ENCODE measurements at places on chromosomes 12 and 14.
A peak's percentile ranks its signal among the peaks of the same experiment; 100 is the strongest.

GRCh38 chr12:54201001-54201794 lies 12.4 kb upstream of the SMUG1 start:
- DNase-seq = peak; percentile 82

GRCh38 chr14:99026471-99026870 lies 245.5 kb downstream of the BCL11B start:
- DNase-seq = peak; percentile 4

GRCh38 chr14:25389948-25390347 lies 340.0 kb upstream of the STXBP6 start:
- DNase-seq = no peak

GRCh38 chr14:77243853-77244252 lies 27.2 kb downstream of the NGB start:
- no peak for DNase-seq

DNA sequence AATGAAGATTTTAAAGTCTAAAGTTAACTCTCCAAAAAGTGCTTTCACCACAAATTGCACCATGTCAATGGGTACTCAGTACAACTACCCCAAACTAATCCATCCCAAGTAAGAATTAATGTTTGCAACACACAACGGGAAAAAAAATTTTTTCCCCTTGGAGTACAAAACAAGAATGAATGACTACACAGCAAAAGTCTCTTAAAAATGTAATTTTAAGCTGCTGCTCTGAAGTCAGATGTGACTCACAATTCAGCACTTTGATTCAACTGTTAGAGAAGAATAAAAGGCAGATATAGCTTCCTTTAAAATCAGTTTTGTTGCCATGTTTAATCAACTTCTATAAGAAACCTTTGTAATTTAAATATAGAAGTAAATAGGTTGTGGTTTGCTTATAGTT lies 42.5 kb upstream of the VPS33A start:
- peak; percentile 65 for DNase-seq

DNA sequence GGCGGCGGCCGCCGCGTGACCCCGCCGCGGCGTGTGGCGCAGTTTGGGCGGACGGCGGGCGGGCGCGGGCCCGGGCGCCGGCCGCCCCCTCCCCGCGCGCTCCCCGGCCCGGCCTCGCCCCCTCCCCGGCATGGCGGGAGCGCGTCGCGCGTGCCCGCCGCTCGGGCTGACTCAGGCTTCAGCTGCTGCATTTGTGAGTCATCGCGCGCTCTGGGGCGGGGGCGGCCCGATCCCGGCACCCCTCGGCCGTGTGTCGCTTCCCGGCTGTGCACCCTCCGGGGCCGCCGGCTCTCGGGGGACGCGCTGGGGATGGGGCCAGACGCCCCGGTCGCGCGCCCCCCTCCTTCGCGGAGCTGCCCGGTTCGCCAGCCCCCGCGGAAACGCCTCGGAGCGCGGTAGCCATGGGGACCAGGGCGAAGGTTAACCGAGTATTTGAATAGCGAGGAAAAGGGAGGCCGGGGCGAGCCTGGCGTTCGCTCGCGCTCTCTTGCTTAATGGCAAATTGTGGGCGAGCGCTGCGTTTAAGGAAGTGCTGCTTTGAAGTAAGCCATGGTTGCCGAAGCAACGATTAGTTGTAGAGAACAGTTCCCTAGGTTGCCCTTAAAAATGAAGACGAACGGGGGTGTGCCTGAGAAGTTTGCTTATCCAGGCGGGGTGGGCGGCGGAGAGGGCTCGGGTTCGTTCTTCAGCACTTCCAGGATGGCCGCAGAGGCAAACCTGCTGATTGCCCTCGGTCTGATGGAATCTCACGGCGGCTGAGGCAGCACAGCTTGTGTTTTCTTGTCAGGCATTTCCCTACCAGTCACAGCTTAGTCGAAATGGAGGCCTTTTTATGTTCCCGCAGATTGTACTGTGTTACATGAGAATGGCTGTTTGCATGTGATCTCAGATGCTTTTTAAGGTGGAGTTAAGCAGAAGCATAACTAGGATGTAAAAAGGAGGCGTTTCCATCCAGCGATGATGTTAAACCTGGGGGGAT lies 896 bp downstream of the EIF5 start:
- DNase-seq = peak; percentile 76

- no peak for DNase-seq
Observed at GRCh38 chr12:28156804-28157203, 33.5 kb upstream of the CCDC91 start.

- DNase-seq = peak; percentile 90
Observed at GRCh38 chr12:105492591-105493545, 162.4 kb downstream of the C12orf75 start.

DNA sequence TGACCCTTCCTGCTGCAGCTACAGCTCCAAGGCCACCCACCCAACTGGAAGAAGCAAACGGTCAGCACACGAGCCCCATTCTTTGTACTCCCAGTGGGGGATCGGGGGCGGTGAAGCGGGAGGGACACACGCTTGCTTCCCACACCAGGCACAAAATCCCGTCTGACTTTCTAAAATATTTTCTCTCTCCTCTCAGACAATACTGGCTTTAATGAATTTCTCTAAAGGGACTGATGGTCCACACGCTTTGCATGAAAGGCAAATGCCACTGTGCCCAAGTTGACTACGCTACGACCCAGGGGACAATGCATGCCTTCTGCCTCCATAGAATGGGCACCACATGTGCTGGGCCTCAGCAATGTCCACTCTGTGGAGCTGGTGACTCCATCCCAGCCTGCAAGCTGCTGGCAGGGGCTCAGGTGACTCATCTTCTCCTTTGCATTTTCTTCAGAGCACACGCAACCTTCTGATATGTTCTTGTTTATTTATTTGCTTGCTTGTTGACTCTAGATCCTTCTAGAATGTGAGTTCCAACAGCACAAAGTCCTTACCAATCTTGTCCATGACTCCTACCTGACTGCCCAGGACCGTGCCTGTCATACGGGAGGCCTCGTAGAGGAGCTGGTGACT lies 15.6 kb downstream of the SYNE3 start:
- peak; percentile 88 for DNase-seq

DNA sequence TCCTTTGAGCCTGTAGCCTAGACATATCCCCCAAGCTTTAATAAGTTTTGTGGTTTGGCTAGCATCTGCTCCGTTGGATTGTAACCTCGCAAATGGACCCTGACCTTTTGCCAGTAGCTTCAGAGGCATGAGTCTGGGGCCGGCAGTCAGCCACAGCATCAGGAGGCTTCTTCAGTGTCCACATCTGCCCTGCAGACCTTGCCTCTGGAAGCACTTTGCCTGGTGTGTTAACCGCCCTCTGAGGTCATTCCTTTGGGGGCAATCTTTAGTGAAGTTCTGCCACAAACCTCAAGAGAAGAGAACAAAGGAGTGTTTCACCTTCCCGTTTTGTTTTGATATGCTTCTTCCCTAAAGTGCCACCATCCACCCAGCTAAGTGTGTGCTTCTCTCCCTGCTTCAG lies 71.4 kb downstream of the GNS start:
- DNase-seq = peak; percentile 55
